NCI-H187 (cell line): ENCODE measurements at places on chromosomes 5 and 9.

GRCh38 chr5:142095651-142096330 is 12.8 kb upstream of the NDFIP1 start:
- no peak for DNase-seq

DNA sequence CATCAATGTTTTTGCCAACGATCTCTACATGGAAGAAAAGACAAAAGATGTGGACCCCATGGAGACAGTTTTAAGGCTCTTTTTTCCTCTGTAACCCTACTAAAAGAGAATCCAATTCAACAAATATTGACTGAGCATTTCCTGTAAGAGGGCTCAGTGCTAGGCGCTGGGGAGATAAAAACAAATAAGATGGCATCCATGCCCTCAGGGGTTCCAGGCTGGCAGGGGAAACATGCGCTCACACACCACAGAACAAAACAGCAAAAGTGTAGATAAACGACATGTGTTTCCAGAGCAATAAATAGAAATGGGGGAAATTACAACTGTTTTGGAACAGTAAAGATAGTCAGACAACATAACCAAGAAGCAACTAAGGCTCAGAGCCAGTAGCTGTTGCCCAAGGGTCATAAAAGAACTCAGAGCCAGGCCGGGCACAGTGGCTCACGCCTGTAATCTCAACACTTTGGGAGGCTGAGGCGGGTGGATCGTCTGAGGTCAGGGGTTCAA is 25.2 kb downstream of the ZNF608 start:
- DNase-seq = no peak

- no peak for DNase-seq
Measured at GRCh38 chr9:87515006-87515405, 17.3 kb downstream of the DAPK1 start.

- no peak for DNase-seq
Measured at GRCh38 chr5:92508271-92508670, 1072.7 kb downstream of the NR2F1-AS1 start.

DNA sequence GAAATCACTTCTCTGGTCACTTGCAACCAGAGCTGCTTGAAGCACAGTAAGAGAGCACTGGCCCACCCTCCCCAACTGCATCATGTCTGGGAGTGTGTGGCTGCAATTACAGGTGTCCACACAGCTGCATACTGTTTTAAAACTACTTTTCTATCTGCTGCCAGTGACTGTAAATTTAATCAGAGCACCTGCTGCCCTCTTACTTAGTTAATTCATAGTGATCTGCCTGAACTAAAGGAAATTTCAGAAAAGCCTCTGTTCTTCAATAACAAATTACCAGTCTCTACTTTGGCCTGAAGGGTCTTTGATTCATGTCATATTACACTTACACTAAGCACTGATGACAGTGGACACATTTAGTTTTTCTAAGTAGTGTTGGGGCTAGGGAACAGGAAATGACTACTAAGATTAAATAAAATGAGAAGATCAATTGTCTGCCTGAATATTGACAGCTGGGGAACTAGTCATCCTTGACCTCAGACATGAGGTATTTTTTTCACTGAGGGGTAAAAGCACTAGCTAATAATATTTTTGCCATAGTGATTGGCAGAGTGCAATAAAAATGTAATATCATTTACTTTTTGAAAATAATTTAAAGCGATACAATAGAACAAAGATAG is 788.9 kb upstream of the GRAMD2B start:
- no peak for DNase-seq

- DNase-seq = peak; percentile 57
Measured at GRCh38 chr5:4518903-4519672, 621.0 kb upstream of the ADAMTS16 start.

GRCh38 chr5:26791021-26791420 is 247.4 kb downstream of the CDH9 start:
- no peak for DNase-seq

DNA sequence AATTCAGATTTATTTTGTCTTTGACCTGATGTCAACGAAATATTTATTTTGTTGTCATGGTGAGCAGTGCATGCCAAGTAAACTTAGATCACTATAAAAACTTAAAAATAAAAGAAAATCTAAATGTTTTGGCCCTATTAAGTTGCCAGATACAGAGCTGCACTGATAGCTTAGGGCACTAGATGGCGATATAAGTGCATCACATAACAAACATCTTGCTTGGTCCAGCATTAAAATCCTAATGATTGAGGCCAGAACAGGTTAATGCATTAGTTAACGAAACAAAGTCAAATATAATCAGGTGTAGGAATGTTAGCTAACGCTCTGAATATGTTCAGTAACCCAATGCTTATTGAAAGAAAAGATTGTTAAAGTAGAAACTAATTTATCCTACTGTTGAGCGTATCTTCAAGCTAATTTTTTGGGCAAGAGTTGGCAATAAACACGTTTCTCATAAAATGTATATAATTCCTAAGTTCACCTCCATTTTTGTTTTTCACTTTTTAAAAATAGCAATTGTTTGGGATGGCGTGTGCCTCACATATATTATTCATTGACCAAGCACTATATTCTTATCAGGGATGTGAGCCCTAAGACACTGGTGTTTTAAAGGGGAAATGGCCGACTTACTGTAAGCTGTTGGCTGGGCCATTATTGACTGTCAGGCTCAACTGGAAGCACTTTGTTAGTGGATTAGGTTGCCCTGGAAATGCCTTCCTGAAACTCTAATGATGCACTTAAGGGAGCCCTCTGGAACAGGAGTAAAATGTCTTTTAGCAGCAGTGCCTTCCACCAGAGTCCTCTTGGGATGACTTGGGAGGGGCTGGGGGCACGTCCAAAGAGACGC is 33.3 kb downstream of the KCTD16 start:
- DNase-seq = peak; percentile 17

DNA sequence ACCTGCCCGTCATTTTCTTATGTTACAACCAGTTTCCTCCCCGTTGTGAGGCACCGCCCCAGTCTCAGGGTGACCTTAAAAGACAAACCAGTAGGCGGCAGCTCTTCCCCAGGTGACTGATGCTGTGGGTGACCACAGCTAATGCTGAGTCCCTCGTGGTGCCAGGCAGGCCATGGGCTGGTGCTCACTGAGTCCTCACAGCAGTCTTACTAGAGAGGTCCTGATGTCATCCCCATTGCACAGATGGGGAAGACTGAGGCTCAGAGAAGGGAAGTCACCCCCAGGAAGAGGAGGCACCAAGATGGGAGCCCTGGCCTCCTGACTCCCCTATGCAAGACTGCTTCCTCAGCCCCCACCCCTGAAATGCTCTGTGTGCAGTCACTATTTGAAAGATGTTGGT is 978 bp downstream of the CFAP157 start:
- DNase-seq = no peak

DNA sequence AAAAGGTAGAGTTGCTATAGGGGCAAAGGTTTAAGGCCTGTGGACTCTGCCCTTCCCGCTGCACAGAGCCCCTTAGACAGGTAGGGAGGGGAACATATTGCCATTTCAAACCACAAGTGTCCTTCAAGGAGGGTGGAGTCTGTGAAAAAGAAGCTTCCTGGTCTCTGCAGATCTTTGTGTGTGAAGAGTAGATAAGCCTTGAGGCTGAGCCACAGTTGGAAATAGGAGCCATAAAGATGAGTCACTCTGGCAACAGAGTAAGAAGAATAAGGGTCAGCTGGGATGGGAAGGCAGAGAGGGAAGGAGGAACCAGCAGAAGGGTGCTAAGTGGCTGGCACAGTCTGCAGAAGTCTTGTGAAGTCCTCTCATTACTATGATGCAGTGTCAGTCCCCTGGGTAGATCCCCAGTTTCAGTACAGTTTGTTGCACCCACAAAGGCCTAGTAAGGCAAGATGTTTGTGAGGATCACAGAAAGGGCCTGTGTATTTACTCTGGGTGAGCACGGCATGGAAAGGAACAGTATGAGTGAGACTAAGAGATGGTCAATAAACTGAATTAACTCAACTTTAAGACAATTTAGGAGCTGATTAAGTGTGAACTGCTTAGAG is 18.1 kb downstream of the GRXCR2 start:
- DNase-seq = no peak

- DNase-seq = no peak
Measured at GRCh38 chr5:171855798-171856763, 70.5 kb downstream of the SMIM23 start.

- no peak for DNase-seq
Measured at GRCh38 chr5:87588316-87588715, 175.6 kb upstream of the CCNH start.

- no peak for DNase-seq
Measured at GRCh38 chr9:2066312-2067273, 51.4 kb downstream of the SMARCA2 start.

DNA sequence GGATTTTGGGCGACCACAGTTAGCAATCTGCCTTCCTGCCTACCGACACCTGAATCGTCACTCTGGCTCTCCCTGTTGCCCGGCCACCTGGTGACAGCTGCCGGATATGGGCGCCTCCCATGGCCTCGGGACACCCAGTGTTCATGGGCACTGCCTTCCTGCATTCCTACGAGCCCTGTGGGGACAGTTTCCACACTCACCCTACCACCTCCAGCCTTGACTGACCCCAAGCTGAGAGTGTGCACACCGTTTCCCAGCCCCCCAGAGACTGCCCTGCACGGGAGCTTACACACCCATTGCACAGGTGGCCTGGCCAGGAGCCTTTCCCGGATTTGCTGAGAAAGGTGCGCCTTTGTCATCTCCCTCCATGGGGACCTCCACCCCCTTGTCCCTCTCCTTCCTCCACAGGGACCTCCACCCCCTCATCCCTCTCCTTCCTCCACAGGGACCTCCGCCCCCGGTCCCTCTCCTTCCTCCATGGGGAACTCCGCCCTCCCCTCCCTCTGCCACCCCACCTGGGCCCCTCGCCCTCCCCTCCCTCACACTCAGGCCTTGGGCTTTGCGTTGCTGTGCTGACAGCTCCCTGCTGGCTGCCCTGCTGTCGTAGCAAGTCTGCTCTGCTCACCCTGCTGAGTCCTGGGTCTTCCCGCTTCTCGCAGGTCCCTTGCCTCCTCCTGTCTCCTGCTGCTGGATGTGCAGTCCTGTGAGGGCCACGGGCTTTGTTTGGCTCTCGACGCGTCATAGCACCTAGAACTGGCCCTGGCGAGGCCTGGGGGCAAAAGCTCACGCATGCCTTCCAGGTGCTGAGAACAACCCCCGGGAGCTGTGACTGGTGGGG is 48.4 kb downstream of the MRPL36 start:
- no peak for DNase-seq

- DNase-seq = no peak
Measured at GRCh38 chr5:32760091-32760509, 49.0 kb downstream of the NPR3 start.

GRCh38 chr9:135023786-135024405 is 63.6 kb upstream of the OLFM1 start:
- no peak for DNase-seq

DNA sequence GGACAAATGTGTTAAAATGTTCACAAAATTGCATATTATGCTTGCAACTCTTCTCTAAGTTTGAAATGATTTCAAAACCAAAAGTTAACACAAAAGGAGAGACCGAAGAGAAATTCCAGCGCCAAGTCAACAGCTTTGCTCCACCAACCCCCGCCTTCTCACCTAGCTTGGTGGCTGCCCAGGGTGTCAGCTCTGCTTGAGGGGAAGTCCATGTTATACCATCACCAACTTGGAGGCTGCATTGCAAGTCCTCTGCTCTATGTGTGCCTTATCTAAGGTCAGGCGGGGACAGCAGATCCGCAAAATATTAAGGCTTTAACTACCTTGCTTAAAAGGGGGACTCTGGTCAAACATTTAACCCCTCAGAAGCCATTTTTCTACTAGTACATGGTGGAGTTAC is 14.6 kb downstream of the CCNJL start:
- DNase-seq = no peak

GRCh38 chr5:119486-120097 is 27.6 kb downstream of the PLEKHG4B start:
- DNase-seq = no peak

GRCh38 chr5:92687821-92688722 is 892.9 kb downstream of the NR2F1-AS1 start:
- DNase-seq = no peak

DNA sequence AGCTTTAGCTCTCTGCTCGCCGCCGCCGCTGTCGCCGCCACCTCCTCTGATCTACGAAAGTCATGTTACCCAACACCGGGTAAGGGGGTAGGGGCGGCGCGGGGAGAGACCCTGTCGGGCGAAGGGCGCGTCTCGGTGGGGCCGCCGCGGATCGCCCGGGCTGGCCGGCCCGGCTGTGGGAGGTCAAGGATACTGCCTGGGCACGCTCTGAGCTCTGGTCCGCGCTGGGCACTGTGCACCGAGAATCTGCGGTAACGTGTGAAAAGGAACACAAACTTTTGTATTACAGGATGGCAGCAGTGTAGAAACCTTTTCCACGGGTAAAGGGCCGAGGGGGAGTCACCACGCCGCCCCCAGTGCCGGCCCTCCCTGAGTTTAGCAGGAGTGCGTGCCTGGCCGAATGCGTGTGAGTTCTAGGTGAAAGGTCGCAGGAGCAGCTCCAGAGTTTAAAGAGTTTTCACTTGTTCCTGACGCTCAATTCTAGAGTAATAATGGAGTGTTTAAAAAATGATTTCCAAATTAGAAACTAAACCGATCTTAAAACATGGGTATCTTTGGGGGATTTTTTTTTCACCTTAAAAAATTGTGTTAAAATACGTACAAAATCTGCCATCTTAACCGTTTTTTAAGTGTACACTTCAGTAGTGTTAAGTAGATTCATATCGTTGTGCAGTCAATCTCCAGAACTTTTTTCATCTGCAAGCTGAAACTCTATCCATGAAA is at the start of gene HSDL2:
HSDL2 (plus strand) TSS at position 7 of the 723 bp plus-strand sequence; CDS start at position 63, 56 bp downstream.
- DNase-seq = no peak

DNA sequence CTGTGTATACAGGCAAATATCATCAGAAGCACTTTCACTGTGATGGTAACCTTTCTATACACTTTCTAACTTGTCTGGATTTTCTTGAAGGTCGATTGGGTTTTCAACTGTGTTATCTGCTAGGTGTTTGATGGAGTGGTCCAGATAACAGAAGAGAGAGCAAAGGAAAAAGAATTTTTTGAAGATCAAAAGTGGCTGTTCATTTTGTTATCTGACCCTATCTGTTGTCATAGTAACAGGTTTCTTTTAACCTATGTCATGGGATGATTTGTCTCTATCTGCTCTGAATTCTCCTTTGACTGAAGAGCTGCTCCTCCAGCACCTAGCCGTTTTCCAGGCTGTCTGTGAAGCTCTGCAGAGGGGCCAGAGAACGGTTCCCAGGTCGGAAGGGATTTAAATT is 77.8 kb upstream of the IRX2 start:
- DNase-seq = no peak

DNA sequence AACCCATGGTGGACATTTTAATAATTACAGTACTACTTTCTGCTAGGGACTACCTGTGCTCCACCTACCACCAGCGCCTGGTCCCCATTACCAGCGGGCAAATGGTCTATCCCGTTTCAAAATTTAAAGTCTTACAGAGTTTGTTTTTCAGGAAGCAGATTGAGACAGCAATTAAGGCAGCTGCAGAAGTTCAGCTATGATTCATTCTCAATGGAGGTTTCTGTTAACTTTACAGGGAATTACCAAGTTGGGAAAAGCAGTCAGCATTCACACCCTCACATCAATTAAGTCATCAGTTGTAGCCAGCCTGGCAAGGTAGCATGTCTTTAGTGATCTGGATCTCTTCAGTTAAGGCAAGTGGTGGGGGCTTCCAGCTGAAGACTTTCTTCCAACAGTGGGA is 410.6 kb upstream of the DAB2 start:
- DNase-seq = no peak
